ENCODE measurements at places on chromosomes 4 and X.

DNA sequence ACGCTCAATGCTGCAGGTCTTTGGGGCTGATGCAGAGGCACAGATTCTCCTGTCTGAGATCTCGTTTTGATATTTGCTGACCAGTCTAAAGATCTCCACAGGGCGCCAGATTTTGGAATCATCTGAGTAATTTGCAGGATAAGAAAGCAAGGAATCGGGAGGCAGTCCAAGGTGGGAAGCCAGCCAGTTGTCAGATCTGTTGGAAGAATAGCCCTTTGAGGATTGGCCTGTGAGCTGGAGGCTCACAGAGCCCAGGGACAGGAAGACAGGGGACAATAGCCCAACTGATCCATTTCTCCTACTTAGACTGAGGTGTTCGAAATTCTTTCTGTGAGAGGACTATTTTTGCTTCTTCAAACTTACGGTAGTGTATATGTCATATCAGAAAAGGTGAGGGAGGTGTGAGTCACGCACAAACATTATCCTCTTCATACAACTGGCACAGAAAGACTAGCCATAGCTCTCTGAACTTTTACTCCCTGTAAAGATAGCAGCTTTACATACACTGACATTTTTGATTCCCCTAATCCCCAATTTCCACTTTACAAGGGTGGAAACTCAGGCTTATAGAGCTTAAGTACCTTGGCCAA, 8.8 kb downstream of the DIPK2B start:
- DNase-seq = no peak

- no peak for DNase-seq
These were observed 42.5 kb downstream of the TFDP3 start for GRCh38 chrX:133175605-133176004.

DNA sequence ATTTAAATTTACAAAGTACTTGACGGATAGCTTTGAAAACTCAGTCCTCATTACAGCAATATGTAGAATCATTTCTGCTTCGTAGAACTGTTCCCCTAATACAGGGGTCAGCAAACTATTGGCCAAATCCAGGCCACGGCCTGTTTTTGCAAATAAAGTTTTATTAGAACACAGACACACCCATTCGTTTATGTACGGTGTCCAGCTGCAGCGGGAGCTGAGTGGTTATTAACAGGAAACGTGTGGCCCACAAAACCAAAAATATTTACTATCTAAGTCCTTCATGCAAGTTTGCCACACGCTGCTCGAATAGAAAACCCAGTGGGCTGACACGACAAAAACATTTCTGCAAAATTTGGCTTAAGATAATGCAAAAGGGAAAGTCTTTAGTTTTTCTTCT, 146.5 kb downstream of the AFAP1 start:
- no peak for DNase-seq

GRCh38 chr4:140952717-140953116, 180.6 kb downstream of the RNF150 start:
- DNase-seq = no peak

GRCh38 chr4:120731561-120731960, 191.0 kb downstream of the PRDM5 start:
- DNase-seq = no peak

GRCh38 chr4:142548491-142548890, 297.6 kb downstream of the INPP4B start:
- no peak for DNase-seq

- no peak for DNase-seq
These were observed 102.6 kb downstream of the SATL1 start for GRCh38 chrX:85140964-85141363.

DNA sequence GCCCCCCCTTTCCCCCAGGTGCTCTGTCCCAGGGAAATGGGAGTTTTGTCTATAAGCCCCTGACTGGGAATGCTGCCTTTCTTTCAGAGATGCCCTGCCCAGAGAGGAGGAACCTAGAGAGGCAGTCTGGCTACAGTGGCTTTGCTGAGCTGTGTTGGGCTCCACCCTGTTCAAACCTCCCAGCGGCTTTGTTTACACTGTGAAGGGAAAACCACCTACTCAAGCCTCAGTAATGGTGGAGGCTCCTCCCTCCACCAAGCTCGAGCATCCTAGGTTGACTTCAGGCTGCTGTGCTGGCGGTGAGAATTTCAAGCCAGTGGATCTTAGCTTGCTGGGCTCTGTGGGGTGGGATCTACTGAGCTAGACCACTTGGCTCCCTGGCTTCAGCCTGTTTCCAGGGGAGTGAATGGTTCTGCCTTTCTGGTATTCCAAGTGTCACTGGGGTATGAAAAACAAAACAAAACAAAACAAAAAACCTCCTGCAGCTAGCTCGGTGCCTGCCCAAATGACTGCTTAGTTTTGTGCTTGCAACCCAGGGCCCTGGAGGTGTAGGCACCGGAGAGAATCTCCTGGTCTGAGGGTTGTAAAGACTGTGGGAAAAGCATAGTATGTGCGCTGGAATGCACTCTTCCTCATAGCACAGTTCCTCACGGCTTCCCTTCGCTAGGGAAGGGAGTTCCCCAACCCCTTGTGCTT, 41.7 kb downstream of the ITM2A start:
- DNase-seq = peak; percentile 37

DNA sequence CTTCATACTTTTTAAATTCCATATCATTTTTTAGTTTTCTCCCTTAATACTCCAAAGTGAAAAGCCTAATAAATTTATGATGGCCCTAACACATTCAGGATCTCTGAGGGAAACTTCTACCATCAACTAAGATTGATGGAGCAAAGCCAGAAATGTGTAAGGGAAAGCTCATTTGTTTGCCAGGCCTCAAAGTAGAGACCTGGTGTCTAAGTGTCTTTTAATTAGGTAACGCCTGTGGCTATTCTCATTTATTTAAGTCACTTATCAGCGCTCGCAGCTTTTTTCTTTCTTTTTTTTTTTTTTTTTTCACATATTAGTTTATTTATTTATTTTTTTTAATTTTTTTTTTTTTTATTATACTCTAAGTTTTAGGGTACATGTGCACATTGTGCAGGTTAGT, 242.4 kb downstream of the TMA16 start:
- DNase-seq = no peak

DNA sequence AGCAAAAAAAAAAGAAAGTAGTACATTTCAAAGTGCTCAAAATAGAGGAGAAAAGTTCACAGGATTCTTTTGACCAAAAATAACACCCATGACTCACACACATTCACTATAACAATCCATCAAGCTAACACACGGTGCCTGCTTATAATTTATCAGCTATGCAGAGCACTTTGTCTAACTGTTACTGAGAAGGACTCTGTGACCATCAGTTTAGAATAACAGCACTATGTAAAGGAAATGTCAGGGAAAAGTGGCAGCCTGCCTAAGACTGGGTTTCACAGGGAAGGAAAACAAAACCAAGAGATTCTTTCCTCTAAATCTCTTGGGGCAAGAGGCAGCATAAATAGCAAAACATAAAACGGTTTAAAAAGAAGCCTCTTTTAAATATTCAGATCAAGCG, 54.8 kb downstream of the CCDC149 start:
- DNase-seq = no peak

DNA sequence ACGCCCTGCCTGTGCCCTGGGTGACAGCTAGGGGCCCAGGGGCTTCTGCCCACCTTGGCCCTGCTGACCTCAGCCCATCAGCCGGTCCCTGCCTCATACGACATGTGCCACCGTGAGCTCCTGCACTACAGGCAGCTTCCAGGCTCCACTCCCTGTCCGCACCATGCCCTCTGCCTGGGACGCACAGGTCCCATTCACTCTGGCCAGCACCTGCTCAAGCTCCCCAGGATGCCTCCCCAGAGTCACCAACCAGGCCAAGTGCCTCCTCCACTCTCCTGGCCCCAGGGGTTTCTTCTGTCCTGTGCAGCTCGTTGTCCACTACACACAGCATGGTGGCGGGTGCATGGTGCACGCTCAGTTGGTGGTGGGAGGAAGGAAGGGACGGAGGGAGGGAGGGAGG, 20.2 kb upstream of the MRFAP1 start:
- no peak for DNase-seq

DNA sequence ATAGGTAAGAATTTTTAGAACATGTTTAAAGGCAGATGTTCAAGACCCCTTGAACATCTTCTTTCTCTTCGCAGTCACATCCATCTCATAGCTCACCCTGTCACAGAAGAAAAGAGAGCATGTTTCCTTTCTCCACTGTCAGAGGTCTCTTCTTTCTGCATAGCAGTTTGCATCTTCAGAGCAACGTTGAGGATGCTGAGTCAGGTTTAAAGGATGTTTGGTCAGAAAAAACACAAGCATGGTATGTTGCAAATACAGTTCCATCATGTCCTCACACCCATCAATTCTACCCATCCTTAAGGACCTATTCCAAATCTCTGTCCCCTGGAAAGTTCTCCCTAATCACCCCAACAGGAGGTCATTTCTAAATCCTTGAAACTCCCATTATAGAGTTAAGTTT, 84.8 kb downstream of the STOX2 start:
- no peak for DNase-seq

DNA sequence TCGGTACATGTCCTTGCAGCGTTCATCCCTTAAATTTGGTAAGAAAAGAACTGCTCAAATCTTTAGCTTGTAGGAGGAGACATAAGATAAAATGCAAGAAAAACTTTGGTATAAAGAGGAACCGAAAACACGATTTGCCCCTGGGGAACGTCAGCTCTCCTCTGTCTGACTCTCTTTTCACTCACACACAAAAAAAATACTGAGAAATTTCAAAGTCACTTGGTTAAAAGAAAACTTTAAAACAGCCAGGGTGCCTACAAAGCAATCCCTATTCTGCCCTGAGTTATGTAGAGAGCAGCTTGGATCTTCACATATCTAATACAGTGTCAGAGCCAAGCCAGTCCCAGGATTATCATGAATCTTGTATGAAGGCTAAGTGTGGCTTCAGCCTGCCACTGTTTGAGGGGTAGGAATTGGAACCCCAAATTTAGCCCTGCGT, 248.5 kb upstream of the CXXC4 start:
- DNase-seq = no peak

DNA sequence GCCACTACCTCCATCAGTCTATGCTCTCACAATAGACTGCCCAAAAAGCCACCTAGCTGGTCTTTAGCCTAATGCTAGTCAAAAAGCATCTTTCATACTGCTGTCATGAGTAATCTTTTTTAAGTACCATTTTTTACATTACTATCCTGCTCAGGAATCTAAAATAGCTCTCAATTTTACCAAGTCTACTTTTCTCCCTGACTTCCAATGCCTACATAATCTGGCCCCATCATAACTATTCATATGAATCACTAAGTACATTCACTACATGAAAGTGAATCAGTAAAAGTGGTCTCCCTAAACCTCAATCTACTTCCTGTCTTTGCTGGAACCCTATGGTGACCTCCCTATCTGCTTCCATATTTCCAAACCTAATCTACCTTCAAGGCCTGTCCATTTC, 105.9 kb downstream of the THOC2 start:
- DNase-seq = no peak

- no peak for DNase-seq
These were observed at the start of gene MMRN1 for GRCh38 chr4:89894649-89895550. MMRN1 (plus strand) TSS chr4:89894854; CDS start chr4:89894972, 118 bp downstream.

DNA sequence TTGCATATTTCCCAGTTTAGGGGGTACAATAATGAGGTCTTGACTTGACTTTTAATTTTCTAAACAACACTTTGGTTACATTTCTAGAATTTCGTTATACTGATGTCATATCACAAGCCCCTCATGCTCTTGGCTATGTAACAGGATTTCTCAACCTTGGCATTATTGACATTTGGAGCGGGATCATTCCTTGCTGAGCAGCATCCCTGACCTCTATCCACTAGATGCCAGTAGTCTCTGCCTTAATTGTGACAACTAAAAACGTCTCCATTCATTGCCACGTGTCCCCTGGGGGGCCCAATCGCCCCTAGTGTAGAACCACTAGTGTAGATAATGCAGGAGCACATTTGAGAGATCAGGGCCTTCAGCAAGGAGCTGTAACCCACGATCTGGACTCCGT, 234.2 kb upstream of the MID1 start:
- no peak for DNase-seq

GRCh38 chr4:170229006-170229405, 139.2 kb upstream of the AADAT start:
- no peak for DNase-seq

DNA sequence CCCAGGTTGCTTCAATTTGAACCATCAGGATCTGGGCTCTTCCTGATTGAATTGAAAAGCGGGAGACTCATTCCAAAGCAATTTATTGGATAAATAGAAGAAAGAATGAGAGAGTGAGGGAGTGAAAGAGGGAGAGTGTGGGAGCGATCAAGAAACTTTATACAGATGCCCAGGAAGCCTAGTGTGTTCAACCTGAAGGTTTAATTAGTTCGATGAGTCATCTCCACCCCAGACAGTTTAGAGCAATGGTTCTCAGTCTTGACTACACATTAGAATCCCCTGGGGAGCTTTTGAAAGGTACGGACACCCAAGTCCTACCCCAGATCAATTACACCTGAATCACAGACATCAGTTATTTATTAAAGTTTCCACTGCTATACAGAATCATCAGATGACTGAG, 61.5 kb downstream of the GEMIN8 start:
- DNase-seq = no peak

DNA sequence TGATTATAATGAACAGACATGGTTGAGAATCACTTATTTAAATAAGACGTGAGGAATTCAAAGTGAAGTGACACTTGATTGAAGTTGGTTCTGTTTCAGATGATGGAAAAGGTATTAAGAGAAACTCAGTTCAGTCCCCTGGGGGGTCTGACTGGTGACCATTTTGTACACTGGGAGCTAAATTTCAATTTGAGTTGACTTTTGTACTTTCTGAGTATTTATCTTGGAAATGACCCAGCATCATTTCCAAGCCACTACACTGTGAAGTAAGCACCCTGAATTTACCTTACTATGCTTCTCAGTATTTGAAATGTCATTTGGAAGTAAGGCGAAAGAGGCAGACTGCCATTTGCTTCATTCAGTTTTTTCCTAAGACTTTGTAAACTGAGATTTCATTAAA, 73.4 kb downstream of the CNOT6L start:
- DNase-seq = no peak

DNA sequence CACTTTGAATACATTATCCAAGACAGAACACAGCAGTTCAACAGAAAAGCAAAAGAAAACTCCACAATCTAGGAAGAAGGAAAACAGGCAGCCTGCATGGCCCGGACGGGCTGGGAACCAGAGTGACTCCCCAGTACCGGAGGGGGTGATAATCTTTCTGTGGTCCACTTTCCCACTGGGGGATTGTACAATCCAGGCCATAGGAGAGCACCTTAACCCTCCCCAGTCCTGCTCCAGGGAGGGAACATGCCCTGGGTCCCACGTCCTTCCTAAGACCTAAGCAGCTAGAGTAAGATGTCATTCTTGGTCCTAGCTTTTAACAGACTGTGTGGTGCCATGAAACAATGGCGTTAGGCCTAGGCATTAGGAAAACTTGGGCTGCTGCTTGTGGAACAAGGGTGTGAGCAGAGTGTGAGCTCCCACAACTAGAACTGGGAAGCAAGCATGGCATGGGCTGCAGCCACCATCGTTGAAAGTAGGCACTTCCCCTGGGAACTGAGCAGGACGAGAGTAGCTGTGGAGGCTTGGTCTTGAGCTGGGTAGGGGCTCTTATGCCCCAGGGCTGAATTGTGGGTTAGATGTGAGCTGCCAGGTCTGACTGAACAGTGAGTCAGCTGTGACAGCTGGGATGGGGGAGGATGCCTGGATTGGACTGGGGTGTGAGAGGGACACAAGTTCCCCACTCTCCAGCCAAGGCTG, 42.4 kb downstream of the NAT8L start:
- no peak for DNase-seq

GRCh38 chr4:183173580-183174526, 74.8 kb downstream of the WWC2 start:
- DNase-seq = no peak
